ENCODE measurements at places on chromosomes 1 and 21.

GRCh38 chr1:214281720-214282629 lies 1.0 kb downstream of the SMYD2 start:
- DNase-seq: peak; percentile 58

- DNase-seq: no peak
Observed at GRCh38 chr21:40833184-40833583, 13.8 kb downstream of the DSCAM start.

DNA sequence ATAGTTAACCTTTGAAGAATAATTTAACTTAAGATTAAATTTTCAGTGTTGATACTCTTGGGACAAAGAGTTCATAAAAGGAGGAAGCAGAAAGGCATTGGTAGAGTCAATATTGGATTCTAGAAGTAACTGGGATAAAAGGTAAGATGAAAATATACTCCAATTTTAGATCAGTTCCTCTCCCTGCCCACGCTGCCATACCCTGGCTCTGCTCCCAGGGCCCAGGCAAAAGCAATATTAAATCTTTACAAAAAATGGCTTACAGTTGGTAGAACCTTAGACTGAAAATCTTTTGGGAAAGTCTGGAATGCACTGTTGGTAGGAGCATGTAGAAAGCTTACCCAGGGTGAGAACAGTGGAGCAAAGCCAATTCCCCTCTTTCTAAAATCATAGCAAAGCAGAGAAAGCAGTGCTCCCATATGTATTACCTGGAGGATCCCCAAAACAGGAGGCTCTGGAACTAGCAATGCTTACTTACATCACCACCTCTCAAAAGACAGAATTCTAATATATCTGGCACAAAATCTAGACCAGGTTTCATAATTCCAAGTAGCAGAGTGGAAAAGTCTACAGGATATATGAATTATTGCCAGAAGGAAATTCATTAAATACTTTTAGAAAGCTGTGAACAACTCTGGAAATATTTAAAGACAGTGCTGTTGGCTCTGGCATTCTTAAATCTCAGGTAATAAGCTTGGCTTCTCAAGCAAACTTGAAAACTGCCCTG lies 24.5 kb downstream of the KIAA0319L start:
- DNase-seq: no peak

DNA sequence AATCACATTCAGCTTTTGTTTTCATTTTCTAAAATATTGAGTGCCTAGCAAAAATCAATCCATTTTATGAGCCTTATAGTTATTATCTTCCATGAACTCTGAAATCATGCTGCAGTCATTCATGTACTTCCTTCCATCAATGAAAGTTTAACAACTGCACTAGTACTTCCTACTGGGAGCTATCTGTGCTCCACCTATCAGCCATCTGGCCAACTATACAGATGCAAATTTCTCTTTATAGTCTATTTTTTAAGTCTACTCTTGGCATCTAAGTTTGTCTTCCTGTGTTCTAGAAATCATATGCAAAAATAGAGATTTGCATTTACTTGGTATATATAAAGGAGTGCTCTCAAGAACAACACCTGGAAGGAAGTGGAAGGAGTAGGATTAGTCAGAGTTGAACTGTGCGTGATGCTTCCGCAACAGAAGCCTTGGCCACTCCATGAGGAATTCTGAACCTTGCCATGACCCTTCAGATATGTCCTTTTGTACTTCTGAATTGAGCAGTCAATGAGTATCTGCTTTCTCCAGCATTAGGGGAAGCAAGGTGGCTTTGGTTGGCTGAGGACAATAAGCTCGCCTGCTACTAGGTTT lies 403.2 kb upstream of the ADAMTS5 start:
- DNase-seq: no peak

DNA sequence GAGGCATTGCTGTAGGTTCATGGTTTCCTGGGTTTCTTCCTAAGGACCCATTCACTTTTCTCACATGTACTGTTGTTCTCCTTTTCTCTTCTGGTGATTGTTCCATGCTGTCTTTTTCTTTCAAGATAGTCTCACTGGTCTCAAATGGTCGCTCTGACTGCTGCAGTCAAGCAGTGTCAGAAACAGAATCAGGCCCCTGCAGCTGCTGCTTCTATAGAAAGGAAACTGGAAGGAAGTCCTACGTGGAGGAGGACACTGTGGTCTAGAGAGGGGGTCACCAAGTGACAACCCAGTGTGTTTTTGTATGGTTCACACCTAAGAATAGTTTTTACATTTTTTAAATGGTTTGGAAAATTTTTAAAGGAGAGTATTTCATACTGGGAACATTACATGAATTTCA lies 2.4 kb downstream of the NECAP2 start:
- no peak for DNase-seq

GRCh38 chr1:199834711-199835110 lies 192.8 kb upstream of the NR5A2 start:
- DNase-seq: no peak

DNA sequence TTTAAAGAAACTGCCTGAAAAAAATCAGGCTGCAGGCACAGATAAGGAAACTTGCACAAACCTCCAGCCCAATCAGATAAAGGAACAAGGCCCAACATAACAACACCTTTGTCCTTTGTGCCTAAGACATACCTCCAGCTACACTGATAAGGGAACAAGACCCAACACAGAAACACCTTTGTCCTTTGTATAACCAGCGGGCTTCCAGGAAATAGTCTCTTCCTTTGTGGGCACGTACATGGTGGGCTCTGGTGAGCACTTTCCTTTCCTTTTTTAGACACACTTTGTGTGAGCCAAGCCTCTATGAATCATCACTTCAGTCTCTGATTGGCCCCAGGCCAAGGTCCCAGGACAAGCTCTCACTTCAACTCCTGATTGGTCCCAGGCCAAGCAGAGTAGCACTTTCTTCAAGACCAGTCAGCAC lies 23.6 kb downstream of the ZNF670 start:
- DNase-seq: no peak

DNA sequence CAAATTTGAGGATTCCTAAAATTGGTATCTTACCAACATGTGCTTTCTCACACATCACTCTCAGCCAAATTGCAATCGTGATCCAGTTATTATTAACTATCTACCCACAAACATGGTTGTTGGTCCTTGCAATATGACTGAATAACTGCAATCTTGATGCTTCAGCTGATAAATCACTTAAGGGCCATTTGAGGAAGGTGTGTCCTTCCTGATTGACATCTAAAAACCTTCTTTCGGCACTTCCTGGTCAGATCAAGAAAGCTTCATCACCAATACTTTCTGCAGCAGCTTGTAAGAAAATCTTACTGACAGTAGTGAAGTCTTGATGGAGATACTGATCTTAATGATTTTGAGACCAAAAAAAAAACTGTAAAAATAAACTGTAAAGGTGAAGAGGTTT lies 48.5 kb upstream of the KCTD3 start:
- DNase-seq: no peak

GRCh38 chr1:85650645-85651044 lies 57.6 kb downstream of the ZNHIT6 start:
- no peak for DNase-seq

DNA sequence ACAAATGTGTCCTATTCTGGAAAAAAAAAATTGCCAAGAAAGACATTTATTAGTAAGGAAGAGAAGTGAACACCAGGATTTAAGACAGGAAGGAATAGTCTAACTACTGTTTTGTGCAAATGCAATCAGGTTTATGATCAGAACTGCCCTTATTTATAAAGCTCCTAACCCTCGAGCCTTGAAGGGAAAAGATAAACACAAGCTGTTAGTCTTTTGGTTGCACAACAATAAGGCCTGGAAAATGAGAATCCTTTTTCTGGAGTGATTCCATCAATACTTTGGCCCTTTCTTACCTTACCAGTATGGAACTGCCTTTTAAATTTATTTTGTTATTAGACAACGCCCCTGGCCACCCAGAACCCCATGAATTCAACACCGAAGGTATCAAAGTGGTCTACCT lies 52.9 kb downstream of the SNRPE start:
- DNase-seq: no peak

- DNase-seq: no peak
Observed at GRCh38 chr1:41571041-41571440, 86.6 kb upstream of the EDN2 start.

DNA sequence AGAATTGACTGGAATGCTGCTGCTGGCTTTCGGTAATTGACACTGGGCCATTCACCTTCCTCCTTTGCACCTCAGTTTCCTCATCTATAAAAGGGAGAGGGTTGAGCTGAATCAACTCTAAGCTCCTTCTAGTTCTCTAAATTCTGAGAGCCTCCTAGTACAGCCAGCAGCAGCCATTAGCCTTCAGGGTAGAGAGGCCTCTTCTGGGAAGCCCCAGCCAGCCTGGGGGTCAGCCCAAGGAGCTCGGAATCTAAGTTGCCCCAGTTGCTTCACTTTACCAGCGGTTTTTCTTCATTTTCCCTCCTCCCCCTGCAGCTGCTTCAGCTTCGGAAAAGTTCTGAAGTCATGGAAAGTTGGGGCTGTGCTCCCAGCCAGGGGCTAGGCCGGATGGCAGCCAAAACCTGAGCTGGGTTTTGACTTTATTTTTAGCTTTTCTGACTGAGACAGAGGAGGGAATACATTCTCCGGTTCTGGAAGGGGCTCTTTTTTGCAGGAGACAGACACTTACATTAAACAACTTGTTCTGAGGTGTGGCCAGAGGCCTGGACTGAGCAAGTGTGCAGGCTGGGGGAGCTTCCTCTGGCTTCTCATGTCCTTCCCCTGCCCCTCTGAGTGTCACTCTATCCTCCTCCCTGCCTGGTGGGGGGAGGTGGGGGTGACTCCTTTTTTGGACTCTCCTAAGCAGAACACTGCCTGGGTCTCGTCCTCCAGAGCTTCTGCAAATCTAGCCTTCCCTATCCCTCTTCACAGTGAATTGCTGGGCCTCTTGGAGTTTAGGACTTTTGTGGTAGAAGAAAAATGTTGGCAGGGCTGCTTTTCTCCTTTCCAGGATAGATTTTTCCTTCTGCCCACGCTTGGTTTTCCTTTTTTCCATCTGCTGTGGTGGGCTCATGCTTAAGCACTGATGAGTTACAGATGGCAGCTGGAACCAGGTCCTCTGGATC lies 14.4 kb downstream of the LMNA start:
- peak; percentile 96 for DNase-seq

GRCh38 chr1:209723756-209724693 lies 19.4 kb downstream of the HSD11B1 start:
- no peak for DNase-seq

Data from right hindlimb (tissue), 1 donor.